Tongue (tissue), 3 donors: ENCODE measurements at places on chromosomes 5 and 9. TPM values are rescaled to one million over a fixed set of nuclear protein-coding genes. Genes with fewer than 3 reads are reported as not detected.

The JMY gene
- total RNA-seq, result 26.3 TPM

The SYK gene
- total RNA-seq, result 7.1 TPM

The PTGES2 gene
- total RNA-seq, result 55.2 TPM

The SERINC5 gene
- total RNA-seq, result 30.6 TPM

The RAD1 gene
- 24.3 TPM for total RNA-seq

The RNF183 gene
- total RNA-seq, result 0.21 TPM

The HMMR gene
- 17.7 TPM for total RNA-seq

The DNAJB5 gene
- total RNA-seq, result 72.4 TPM

The JADE2 gene
- total RNA-seq, result 5.2 TPM

The CBY3 gene
- total RNA-seq, result not detected

The INSL4 gene
- total RNA-seq, result not detected

The ITGA1 gene
- total RNA-seq, result 49.4 TPM

The DIRAS2 gene
- total RNA-seq, result 1.5 TPM

The SOX30 gene
- total RNA-seq, result 0.10 TPM

The GCNT4 gene
- 0.82 TPM for total RNA-seq

The RBM18 gene
- total RNA-seq, result 18.9 TPM

The PCDHGB7 gene
- total RNA-seq, result 10.3 TPM
